ENCODE measurements at places on chromosomes 1 and 21.
A peak's percentile ranks its signal among the peaks of the same experiment; 100 is the strongest.

- no peak for DNase-seq
Observed at GRCh38 chr1:162145966-162146696, 76.6 kb downstream of the NOS1AP start.

- no peak for DNase-seq
Observed at GRCh38 chr1:41742219-41742618, 176.5 kb downstream of the HIVEP3 start.

DNA sequence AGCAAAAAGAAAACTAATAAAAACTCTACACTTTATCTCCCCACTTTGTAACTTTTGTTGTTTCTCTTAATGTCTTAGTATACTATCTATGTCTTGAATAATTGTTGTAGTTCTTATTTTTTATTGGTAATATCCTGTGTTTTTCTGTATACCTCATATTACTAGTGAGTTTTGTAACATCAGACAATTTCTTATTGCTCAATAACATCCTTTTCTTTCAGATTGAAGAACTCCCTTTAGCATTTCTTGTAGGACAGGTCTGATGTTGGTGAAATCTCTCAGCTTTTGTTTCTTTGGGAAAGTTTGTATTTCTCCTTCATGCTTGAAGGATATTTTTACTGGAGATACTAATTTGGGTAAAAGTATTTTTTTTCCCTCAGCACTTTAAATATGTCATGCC lies 79.8 kb upstream of the LRRC8B start:
- no peak for DNase-seq

DNA sequence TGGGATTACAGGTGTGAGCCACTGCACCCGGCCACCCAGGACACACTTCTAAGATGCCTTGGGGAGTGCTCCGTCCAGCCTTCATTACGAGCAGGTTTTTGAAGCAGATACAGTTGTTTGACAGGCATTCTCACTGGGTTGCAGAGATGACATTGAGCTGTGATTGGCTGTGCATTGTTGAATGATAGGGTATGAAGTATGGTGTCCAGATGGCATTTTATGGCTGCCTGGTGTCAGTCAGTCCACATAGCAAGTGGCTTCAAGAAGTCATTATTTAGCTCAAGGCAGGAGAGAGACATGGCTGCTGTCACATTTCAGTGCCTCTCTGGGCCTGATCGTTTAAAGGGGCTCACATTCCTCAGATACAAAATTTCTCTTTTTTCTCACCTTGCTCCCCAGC lies 14.8 kb upstream of the PADI2 start:
- DNase-seq, result no peak

DNA sequence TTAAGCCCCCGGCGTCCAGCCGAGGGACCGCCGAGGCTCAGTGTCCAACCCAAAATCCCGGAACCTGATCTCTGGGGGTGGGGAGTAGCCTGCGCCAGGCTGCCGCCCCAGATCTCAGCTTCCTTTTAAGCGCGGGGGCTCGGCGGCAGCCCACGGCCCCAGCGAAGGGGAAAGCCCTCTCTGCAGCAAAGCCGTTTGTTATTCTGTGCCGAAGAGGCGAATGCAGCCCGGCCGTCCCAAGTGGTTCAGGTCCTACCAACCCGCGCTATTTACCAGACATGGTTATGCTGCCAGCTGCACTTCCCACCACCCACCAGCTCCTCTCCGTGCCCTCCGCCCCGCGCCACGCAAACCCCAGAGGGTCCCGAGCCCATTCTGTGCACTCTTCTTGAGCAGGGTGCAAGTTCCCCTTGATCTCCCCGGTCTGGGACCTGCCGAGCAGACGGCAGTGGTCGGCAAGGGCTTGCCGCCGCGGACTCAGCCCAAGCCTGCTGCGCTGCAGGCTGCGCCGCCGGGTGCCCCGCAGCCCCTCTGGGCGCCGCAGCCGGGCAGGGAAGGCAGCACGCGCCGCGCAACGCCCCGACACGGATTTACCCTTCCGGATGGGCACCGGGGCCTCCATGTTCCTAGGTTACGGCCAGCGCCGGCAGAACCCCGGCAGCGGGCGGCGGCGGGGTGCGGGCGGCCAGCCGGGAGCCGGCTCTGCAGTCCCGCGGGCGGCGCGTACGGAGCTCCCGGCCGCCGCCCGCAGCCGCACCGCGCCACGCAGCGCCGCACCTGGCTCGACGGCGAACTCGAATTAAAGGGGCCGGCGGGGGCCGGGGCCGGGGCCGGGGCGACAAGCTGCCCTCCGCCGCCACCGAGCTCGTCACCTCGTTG lies 738 bp upstream of the KCNA2 start:
- no peak for DNase-seq

- DNase-seq, result no peak
Observed at GRCh38 chr1:175708787-175709186, 34.6 kb downstream of the TNR start.

DNA sequence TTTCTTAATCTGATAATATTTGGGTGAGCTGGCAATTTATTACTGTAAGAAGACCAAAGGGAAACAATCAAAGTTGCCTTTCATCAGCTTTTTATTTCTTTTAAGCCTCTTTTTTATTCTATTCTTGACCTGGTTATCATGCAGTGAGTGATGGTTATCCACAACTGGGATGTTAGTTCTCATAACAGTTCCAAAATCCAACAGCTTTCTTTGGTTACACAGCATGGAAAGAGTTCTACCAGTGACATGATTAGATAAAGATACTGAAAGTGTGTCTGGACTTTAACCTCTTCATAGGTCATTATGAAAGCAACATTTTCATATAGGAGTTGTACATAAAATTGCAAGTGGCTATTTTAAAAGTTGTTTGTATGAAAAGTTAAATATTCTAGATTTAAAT lies 163.0 kb downstream of the SYT2 start:
- DNase-seq, result no peak

DNA sequence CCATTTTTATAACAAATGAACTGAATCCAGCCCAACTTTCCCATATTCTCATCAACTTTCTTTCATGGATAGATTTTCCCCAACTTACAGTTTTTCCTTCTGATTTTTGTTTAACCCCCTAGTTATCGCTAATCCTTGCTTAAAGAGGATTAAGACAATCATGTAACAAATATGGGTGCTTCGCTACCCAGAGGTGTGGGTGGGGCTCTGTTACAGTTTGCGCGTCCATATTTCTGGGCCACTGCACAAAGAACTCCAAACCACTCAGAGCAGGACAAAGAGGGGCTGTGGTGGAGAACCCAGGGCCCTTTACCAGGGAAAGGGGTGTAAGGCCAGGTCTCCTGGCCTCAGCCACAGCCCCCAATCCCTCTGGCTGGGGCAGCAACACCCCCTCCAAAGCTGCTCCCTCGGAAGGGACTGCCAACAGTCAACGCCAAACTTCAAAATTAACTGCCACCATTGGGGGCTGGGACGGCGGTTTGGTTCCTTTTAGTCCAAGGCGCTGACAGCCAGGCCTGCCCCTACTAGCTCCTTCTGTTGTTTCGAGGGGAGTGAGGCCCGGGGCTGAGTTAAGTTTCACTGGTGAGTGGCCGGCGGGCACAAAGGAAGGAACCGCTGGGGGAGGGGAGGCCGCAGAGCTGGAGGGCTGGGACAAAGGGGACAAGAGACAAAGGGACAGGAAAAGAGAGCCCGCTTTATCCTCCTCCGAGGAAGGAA lies 27.9 kb downstream of the SSBP3 start:
- DNase-seq, result no peak

GRCh38 chr1:97245682-97246081 lies 524.1 kb downstream of the PTBP2 start:
- no peak for DNase-seq

- no peak for DNase-seq
Observed at GRCh38 chr1:208520438-208521099, 276.4 kb upstream of the PLXNA2 start.

DNA sequence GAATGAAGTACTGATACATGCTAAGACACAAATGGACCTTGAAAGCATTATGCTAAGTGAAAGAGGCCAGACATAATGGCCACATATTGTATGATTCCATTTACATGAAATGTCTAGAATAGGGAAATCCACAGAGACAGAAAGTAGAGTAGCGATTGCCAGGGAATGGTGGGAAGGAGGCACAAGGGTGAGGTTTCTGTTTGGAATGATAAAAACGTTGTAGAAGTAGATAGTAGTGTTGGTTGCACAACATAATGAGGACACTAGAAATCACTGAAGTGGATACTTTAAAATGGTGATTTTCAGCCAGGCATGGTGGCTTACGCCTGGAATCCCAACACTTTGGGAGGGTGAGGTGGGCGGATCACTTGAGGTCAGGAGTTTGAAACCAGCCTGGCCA lies 97.6 kb upstream of the VANGL1 start:
- no peak for DNase-seq

DNA sequence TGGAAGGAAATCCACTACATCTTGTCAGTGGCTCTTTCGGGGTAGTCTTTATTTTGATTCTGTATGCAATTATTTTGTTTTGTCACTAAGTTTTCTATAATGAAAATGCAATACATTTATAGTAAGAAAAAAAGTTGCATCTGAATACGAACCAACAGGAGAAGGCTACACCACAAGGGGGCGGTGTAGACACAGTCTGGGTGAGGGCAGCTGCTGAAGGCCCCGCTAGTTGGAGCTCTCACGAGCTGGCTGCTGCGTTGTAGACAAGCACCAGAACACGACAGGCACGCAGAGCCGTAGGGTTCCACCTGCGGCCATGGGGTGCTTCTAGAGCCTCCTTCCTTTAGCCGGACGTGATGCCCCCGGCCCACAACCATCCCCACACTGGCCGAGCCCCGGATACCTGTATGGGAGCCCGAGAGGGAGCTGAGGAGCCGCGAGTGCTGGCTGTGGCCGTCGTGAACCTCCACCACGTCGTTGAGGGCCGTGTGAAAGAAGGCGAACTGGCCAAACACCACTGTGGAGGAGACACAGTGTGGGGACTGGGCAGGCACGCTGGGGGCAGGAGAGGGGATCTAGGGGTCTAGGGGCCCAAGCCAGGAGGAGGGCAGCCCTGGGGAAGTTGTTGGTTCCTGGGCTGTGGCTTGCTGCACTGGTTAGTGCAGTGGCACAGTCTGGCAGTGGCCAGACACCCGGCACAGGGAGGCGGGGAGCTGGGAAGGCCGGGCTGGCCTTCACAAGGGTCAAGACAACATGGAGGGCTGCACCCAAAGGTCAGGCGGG lies 160.8 kb downstream of the ZSCAN20 start:
- DNase-seq, result peak; percentile 51

DNA sequence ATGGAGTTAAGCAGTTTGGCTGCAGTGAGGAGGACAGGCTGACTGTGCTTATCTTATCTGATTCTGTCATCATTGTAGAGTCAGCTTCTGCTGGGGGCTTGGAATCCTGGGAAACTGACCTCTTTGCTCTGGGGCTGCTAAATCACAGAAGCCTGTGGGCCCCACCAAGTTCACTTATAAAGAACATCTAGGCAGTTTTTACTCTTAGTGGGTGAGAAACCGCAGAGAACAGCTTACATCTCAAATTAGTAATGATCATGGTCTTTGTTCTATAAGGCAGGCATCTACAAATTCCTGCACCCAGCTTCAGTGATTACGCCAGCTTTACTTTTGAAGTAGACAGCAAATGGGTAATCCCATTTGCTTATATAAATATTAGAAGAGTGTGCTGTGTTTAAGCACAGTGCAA lies 75.7 kb downstream of the ZC3H11B start:
- DNase-seq, result no peak

GRCh38 chr1:33267468-33268205 lies 11.3 kb downstream of the ZNF362 start:
- DNase-seq, result no peak

DNA sequence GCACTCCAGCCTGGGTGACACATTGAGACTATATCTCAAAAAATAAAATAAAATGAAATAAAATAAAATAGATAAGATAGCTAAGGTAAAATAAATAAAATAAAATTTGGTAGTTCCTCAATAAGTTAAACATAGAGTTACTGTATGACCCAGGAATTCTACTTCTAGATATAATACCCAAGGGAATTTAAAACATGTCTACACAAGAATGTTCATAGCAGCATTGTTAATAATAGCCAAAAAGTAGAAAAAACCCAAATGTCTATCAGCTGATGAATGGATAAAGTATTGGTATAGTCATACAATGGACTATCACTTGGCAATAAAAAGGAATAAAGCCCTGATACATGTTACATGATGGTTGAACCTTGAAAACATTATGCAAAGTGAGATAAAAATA lies 47.8 kb downstream of the CEP350 start:
- no peak for DNase-seq

DNA sequence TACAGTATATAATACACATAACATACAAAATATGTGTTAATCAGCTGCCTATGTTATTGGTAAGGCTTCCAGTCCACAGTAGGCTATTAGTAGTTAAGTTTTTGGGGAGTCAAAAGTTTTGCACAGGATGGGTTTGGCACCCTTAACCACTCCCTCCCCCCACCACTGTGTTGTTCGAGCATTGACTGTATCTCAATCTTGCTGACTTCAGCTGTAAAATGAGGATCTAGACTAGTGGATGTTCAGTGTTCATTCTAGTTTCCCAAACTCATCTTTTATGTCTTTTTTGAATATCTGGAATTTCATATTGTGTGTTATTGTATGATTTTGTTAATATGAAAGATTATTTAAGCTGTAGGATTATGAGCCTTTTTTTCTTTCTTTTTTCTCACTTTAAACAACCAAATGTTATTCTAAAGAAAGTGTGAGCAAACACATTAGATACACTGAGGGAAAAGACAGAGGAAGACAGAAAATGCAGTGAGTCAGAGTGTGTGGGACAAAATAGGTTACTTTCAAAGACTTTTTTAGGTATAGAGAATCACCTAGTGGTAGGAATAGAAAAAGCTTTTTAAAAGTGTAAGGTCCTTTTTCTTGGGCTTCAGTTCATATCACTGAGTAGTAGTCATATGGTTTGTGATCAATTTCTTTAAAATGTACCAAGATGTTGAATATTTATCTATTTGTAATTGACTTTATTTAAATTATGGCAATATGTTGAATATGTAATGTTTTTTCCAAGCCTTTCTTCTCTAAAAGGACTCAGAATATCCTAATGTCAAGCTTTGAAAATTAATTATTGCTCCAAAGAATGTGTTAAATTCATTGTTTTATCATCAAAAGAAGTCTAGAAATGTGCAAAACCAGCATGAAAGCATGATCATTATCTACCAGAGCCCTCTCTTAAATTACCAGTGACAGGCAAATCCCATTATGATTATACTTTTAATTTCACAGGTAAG lies 17.9 kb upstream of the CENPF start:
- DNase-seq, result no peak

GRCh38 chr1:1355416-1355815 lies 2.9 kb downstream of the MXRA8 start:
- DNase-seq, result no peak

- no peak for DNase-seq
Observed at GRCh38 chr1:158813164-158813563, 18.0 kb upstream of the MNDA start.

GRCh38 chr1:6401673-6402072 lies 8.1 kb upstream of the ACOT7 start:
- DNase-seq, result no peak
